ENCODE measurements at places on chromosomes 5 and 9. TPM values are rescaled to one million over a fixed set of nuclear protein-coding genes. Genes with fewer than 3 reads are reported as not detected.
A peak's percentile ranks its signal among the peaks of the same experiment; 100 is the strongest.

DNA sequence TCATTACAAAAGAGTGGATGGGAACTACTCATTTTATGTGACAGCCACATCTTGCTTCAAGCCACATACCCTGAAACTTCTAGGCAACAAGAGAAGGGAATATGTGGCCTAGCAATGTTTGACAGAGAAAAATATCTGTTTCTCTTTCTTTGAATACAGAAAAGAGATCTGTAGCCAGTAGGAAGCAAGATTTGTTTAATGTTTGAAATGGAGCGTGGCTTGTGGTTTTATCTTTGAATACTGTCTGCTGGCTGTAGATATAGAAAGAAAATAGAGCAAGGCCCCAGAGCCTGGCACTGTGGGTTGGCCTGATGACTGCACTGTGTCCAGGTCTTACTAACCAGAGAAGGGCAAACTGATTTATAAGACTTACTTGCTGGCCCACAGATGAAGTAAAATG is 133.8 kb downstream of the ARHGEF28 start:
- DNase-seq: no peak

- DNase-seq: no peak
Observed at GRCh38 chr5:77892061-77893010, 116.2 kb upstream of the TBCA start.

- DNase-seq: no peak
Observed at GRCh38 chr5:68086439-68086838, 129.1 kb upstream of the PIK3R1 start.

- no peak for DNase-seq
Observed at GRCh38 chr5:127022846-127023245, 7.5 kb downstream of the MARCHF3 start.

DNA sequence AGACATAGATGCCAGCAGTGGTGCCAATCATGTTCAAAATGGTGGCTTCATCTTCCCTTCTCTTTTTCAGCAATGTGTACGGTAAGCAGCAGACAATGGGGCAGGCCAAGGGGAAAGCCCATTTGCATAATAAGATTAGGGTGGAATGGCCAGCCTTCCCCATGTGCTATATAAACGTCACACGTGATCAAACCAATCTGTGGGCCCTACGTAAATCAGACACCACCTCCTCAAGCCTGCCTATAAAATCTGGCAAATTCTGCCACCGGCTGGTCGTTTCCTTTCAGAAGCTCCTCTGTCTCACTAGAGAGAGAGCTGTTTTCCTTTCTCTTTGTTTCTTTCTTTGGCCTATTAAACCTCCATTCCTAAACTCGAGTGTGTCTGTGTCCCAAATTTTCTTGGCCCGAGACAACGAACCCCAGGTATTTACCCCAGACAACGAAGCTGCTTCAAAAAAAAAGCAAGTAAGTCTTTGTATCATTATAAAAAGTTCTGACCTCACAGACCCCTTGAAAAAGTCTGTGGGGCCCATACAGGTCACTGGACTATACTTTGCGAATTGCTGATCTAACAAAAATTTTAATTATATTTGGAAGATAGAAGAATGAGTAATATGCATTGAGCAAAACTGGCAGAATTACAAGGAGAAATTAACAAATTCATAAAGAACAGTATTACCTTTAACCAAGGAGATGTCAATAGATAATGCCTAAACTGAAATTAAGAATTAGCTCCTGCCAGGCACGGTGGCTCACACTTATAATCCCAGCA is 15.2 kb downstream of the ZBTB5 start:
- DNase-seq: no peak

- DNase-seq: no peak
Observed at GRCh38 chr5:118199801-118200200, 788.5 kb downstream of the DTWD2 start.

Gene DND1
- 0.14 TPM for total RNA-seq

GRCh38 chr5:3778945-3779344 is 183.3 kb downstream of the IRX1 start:
- no peak for DNase-seq

GRCh38 chr9:76687861-76688391 is 76.3 kb upstream of the PCA3 start:
- peak; percentile 99 for DNase-seq

GRCh38 chr5:167561796-167562195 is 729.6 kb upstream of the WWC1 start:
- DNase-seq: no peak

- DNase-seq: no peak
Observed at GRCh38 chr9:13608451-13608850, 329.0 kb upstream of the MPDZ start.

DNA sequence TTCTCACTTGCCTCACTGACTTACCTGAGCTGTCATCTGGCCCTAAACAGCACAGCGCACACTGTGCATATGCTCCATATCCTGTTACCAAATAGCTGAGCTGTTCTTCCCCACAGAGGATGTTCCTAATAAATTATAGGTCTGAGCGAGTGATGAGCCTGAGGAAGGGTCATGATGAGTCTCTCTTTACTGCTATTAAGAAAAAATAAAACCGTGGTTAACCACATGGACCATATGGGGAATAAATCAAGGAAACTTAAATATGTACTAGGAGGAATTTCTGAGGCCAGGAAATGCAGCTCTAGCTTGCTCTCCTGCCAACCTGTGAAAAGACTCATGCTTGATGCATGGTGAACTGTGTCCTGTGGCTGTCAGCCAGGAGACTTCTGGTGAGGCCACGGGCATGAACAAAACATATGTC is 424.8 kb upstream of the DMAC1 start:
- no peak for DNase-seq

- peak; percentile 70 for DNase-seq
Observed at GRCh38 chr9:106717686-106718085, 145.3 kb upstream of the ZNF462 start.

DNA sequence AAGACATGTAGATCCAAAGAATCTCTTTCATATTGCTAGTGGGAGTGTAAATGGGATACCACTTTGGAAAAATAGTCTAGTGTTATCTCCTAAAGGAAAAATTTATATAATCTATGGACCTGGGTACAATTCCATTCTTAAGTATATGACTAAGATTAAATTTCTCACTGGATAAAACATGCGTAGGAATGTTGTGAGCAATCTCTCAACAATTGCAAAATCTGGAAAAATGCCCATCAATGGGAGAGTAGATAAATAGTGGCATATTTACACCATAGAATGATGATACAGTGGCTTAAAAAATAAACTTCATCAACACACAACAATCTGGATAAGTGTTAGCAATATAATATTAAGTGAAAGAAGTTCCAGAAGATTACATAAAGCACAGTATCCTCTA is 469.5 kb downstream of the MAN2A1 start:
- DNase-seq: peak; percentile 15

DNA sequence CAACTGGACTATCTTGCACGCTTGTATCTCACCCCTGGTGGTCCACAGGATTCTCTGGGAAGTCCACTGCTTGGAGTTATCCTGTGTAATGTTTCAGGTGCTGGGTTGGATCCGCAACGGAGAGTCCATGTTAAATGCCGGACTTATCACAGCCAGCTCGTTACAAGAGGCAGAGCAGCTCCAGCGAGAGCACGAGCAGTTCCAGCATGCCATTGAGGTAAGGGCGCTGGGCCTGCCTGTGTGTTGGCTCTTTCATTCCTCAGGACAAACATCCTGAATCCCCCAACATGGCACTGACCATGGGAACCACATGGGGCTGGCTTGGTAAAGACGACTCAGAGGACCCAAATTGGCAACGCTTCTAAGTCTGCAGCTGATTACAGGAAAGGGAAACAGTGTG is 214.8 kb upstream of the OTULINL start:
- no peak for DNase-seq

DNA sequence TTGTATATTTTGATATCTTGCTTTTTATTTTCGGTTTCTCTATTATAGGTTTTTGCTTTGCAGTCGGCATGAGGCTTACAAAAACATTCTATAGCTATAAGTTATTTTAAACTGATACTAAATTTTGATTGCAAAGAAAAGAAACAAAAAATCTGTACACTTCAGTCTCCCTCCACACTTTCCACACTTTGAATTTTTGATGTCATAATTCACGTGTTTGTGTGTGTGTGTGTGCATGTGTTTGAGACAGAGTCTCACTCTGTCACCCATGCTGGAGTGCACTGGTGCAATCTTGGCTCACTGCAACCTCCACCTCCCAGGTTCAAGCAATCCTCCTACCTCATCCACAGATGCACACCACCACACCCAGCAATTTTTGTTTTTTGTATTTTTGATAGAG is 124.9 kb downstream of the MRPS30 start:
- no peak for DNase-seq

Gene PCAT7
- total RNA-seq: not detected

- no peak for DNase-seq
Observed at GRCh38 chr5:33167541-33167940, 273.2 kb upstream of the TARS1 start.

Gene CYLC2
- not detected for total RNA-seq

DNA sequence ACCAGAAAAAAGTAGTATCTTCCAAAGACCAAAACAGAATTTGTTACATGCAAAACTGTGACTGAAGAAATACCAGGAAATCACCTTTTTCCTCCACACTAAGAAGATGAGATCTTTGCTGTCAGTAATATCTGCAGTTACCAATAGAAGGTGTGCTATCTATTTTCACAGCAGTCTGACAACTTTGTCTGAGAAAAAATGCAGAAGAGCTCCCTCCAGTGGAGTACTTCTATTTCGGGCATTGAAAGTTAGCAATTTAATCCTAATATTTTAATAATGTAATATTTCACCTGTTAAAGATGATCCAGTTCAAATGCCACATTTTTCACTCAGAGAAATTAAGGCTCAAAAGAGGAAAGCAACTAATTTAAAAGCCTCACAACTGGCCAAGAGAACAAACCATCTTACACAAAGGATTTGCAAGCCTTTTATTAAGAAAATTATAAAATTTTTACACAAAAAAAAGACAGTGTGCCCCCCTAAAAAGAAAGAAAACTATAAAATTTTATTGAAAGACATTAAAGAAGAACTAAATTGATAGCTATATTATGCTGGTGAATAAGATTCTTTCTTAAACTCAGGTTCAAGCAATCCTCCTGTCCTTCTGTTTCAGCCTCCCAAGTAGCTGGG is 50.6 kb downstream of the DEPDC1B start:
- peak; percentile 29 for DNase-seq

Gene CCDC152
- 2.7 TPM for total RNA-seq

Gene PKN3
- 28.4 TPM for total RNA-seq

Gene FIBCD1
- total RNA-seq: 0.29 TPM

DNA sequence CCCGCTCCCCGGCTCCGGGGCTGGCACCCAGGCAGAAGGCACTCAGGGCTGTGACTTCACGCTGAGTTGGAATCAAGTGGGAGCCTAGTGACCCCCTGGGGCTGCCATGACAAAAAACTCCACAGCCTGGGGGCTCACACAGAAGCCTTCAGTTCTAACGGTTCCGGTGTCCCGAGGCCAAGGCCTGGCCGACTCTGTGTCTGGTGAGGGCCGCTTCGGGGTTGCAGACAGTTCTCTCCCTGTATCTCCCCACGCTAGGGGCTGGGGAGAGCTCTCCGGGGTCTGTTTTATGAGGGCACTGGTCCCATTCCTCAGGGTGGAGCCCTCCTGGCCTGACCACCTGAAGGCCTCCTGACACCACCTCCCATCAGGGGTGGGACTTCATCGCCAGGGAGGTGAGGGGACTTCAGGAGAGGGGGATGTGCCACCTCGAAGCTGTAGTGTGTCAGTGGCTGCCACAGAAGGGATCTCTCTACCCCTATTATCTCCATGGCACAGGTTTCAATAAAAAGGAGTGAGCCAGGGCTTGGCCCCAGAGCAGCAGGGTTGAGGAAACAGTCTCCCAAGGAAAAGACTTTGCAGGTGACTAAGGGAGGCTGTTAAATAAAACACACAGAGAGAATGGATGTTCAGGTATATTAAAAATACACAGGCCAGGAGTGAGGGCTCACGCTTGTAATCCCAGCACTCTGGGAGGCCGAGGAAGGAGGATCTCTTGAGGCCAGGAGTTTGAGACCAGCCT is 1.5 kb upstream of the SLC6A3 start:
- no peak for DNase-seq

DNA sequence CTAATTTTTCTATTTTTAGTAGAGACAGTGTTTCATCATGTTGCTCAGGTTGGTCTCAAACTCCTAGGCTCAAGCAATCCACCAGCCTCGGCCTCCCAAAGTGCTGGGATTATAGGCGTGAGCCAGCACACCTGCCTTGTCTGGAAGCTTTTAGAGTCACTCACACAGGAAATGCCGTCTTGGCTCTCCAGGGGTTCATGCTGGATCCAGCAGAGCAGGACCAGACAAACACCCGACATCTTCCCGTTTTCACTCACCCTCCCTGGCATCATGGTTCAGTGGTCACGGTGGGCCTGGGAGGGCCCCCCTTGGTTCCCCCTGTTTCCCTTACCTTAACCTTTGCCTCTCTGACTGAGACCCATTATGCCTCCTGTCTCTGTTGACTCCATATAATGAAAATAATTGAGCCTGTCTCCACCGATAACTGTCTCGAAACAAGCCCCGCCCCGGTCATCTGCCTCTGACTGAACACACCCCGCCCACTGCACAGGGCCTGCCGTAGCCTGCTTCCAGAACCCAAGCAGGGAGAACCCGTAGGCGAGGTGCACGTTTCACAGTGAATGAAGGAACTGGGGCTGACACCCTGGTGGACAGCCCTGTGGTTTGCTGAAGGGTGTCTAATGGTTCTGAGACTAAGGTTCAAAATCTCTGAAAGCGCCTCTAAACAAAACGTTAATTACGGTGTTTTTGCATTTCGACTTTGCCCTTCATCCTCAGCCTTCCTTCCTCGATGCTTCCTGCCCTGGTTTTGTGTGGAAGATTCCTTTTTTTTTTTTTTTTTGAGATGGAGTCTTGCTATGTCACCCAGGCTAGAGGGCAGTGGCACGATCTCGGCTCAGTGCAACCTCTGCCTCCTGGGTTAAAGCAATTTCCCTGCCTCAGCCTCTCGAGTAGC is 39.7 kb upstream of the SPRY4 start:
- DNase-seq: no peak

- DNase-seq: peak; percentile 32
Observed at GRCh38 chr9:111348821-111349271, 18.8 kb upstream of the OR2K2 start.

Gene DENND4C
- 32.4 TPM for total RNA-seq

DNA sequence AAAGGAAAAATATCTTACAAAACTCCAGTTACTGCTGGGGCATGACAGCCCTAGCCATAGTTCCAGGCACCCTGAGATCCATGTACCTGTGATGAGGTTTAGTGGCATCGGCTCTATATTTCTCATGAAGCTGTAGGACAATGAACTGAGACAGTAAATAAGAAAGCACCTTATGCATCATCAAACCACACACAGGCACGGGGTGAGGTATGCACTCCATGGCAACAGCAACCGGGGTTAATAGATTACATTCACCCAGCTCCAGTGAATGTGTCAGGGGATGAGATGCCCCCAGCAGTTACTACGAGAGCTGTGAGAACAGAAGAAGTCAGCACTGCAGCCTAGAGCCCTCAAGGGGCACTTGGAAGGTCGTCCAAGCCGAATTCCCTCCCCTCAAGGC is 162.0 kb upstream of the S1PR3 start:
- peak; percentile 54 for DNase-seq

- DNase-seq: no peak
Observed at GRCh38 chr5:14172149-14172795, 29.1 kb downstream of the TRIO start.

Measured in epithelial cell of proximal tubule (primary cell).